ENCODE measurements at places on chromosomes 5 and 9. TPM values are rescaled to one million over a fixed set of nuclear protein-coding genes. Genes with fewer than 3 reads are reported as not detected.

GRCh38 chr5:9244417-9244816 is 301.5 kb downstream of the SEMA5A start:
- no peak overlapping the region for H3K4me3 ChIP-seq
- no peaks in the 10 kb centered on the region for H3K4me1 ChIP-seq
- no peak for DNase-seq
- H3K36me3 ChIP-seq = no peaks in the 10 kb centered on the region

DNA sequence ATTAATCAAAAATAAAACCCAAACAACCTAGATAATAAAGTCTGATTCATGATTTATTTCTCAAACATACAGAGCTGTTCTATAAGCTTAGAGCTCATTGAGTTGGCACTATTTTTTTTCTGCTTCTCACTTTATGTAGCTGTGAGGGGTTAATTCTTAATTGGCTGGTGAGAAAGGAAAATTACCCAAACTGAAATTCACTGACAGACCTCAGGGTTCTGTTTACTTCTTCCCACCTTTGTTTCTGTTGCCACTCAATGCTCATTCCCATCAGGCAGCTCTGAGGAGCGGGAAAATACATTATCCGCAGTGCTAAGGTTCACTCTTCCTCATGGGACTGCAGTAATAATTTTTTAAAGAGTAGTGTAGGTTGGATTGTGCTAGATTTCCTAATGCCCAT is 139.9 kb downstream of the KCTD16 start:
- no peaks in the 10 kb centered on the region for H3K36me3 ChIP-seq
- H3K4me1 ChIP-seq = no peaks in the 10 kb centered on the region
- DNase-seq = no peak
- H3K4me3 ChIP-seq = no peak overlapping the region

Gene TTC23L
- total RNA-seq = 0.33 TPM

GRCh38 chr9:71783120-71783523 is 14.8 kb upstream of the CEMIP2 start:
- no peak for DNase-seq
- no peaks in the 10 kb centered on the region for H3K36me3 ChIP-seq
- H3K27me3 ChIP-seq = no peaks in the 10 kb centered on the region
- peak overlapping the region; percentile 82 for H3K27ac ChIP-seq

DNA sequence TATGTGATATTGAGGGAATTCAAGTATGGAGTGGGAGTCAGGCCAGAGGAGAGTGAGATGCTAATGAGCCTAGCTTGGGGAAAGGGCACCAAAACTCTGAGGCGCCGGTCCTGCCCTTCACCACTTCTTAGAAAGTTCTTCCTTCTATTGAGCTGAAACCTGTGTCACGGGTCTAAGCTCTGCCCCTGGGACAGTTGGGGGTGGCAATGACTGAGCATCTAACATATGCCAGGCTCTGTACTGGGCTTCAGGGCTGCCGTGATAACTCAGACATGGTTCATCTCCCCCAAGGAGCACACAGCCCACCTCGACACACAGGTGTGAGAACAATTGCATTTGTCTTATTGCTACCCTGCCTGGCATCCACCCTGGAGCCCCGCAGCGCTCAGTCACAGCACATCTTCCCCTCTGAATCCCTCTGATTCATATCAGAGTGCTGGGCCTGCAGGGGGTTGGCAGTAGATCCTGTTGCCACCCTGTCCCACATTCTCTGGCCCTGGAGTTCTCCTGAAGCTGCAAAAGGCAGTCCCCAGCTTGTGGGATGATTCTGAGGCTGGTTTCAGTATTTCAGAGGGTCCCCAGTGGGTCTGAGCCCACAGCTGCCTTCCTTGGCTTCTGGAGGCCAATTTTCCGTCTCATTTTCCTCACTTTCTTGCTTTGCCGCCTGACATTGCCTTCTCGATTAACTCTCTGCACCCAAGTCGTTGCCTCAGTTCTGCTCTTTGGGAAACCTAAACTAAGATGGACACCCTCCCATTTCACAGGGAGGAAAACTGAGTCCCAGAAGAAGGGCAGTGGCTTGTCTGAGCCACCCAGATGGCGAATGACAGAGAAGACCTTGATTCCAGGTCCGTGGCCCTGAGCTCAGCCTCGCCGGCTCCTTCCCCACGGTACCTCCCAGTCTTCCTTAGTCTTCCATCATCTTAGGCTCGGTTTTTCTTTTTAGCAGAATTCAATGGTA is 42.5 kb downstream of the ALG2 start:
- no peak overlapping the region for H3K27ac ChIP-seq
- H3K4me3 ChIP-seq = no peak overlapping the region
- no peaks in the 10 kb centered on the region for H3K36me3 ChIP-seq

- no peaks in the 10 kb centered on the region for H3K36me3 ChIP-seq
- no peak for DNase-seq
- H3K4me3 ChIP-seq = no peak overlapping the region
- no peak overlapping the region for H3K27ac ChIP-seq
- no peaks in the 10 kb centered on the region for H3K27me3 ChIP-seq
Measured at GRCh38 chr5:7634837-7635236, 216.1 kb downstream of the CFAP90 start.

DNA sequence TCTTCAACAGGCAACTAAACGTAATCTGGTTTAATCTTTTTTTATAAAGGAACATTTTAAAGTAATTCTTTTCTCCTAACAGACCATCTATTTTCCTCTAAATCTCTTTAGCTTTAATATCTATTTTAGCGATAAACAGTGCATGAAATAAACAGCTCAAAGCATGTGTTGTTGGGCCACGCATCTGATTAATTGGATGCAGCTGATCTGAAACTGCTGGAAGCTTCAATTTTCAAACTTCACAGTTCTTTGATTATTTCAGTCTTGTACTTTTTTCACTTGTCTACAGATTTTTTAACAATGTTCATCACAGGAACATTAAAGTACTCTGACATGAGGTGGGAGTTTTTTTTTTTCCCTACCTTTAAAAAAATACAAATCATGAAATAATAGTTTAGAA is 443.6 kb downstream of the HCN1 start:
- DNase-seq = no peak
- H3K27me3 ChIP-seq = no peaks in the 10 kb centered on the region
- H3K4me1 ChIP-seq = no peaks in the 10 kb centered on the region
- H3K4me3 ChIP-seq = no peak overlapping the region
- no peak overlapping the region for H3K27ac ChIP-seq
- no peaks in the 10 kb centered on the region for H3K36me3 ChIP-seq

Gene SOHLH1
- total RNA-seq = not detected

Gene IL5
- total RNA-seq = not detected

Gene SLCO6A1
- total RNA-seq = 0.14 TPM

DNA sequence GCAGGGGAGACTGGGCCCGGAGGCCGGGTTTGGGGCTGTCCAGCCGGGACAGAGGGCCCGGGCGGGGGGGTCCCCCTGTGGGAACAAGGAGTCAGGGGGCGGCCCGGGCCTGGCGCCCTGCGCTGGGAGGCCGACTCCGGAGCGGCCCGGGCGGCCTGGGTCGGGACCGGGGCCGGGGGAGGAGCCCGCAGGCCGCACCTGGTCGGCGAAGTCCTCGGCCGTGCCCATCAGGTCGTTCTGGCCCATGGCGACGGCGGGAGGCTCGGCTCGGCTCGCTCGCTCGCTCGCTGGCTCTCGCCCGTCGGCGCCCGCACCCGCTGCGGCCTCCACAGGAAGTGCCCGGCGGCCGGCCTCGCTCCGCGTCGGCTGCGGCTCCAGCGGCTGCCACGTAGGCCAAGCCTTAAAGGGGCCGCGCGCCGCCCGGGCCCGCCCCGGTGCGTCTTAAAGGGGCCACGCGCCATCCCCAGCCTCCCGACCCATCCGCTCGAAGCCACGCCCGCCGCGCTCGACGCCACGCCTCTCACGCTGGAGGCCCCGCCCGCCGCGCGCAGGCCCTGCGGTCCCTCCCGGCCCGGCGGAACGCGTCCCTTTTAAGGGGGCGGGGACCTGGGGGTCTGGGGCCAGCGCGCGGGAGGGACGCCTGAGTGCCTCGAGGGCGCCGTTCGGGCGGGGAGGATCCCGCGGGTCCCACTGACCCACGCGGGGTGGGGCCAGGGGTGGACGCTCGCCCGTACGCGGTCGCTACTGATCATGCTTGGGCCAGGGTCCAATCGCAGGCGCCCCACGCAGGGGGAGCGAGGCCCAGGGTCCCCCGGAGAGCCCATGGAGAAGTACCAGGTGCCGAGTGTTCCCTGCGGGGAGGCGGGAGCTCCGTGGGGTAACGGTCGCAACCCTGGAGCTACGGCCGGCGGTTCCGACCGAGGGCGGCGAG is at the start of the genes STKLD1 and SURF4:
Gene STKLD1 (plus strand): TSS at position 643 of the 931 bp plus-strand sequence. CDS start 108 bp downstream, at position 751.
Gene SURF4 (minus strand): TSS at position 337 of the 931 bp plus-strand sequence. CDS start 91 bp downstream, at position 246.
- peak within 1 kb of the TSS; percentile 97 for H3K4me3 ChIP-seq
- no peaks in the 10 kb centered on the region for H3K27me3 ChIP-seq
- DNase-seq = peak; percentile 87
- H3K27ac ChIP-seq = peak within 1 kb of the TSS; percentile 90
- H3K4me1 ChIP-seq = peaks cover 46% of the 10 kb centered on the region

DNA sequence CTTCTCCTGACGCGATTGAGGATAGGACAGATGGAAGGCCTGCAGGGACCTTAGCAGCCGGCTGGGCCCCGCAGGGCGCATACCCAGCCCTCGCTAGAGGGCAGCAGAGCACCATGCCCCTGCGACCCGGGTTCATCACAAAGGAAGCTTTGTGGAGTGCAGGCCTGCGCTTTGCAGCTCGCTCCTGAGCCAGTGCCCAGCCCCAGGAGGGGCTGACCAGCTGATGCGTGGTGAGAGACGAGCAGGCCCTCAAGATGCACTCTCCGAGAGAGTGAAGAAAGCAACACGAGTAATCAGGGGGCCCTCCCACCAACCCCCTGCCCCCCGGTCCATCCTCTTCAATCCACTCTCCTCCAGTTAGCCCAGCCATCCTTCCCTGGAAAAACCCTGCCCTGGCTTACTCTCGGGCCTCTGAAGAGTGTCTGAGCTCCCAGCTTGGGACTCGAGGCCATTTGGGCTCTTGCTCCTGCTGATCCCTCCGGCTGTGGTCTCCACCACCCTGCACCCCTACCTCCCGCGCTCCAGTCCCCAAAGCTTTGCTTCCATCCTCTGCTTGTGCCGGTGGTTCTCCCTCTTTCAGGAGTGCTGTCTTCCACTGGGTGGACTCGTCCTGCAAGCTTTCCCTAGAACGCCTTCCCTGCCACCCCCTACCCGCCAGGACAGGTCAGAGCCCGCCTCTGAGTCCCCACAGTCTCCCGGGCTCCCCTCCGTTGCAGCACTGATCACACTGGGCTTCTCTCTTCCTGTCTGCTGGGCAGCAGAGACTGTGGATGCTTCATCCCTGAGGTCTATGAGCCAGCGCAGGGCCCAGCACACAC is 9.1 kb upstream of the KIF12 start:
- H3K27me3 ChIP-seq = no peaks in the 10 kb centered on the region
- peak; percentile 26 for DNase-seq
- no peaks in the 10 kb centered on the region for H3K36me3 ChIP-seq
- no peak overlapping the region for H3K4me3 ChIP-seq

Gene PCDHGB3
- total RNA-seq = 0.33 TPM

- no peak within 1 kb of the TSS for H3K27ac ChIP-seq
- H3K4me3 ChIP-seq = peak within 1 kb of the TSS; percentile 42
- no peak for DNase-seq
- peaks cover 22% of the 10 kb centered on the region for H3K4me1 ChIP-seq
- peaks cover 44% of the 10 kb centered on the region for H3K27me3 ChIP-seq
Measured at GRCh38 chr5:43191740-43192557, at the start of gene NIM1K. Gene NIM1K (plus strand): TSS chr5:43192225. CDS start chr5:43245776, 53,551 bp downstream.

GRCh38 chr5:172902497-172903472 is 56.4 kb upstream of the RPL26L1 start:
- peaks cover 69% of the 10 kb centered on the region for H3K36me3 ChIP-seq
- H3K27ac ChIP-seq = no peak overlapping the region
- no peaks in the 10 kb centered on the region for H3K27me3 ChIP-seq
- DNase-seq = no peak
- peaks cover 6% of the 10 kb centered on the region for H3K4me1 ChIP-seq
- no peak overlapping the region for H3K4me3 ChIP-seq

- H3K4me3 ChIP-seq = no peak overlapping the region
- H3K36me3 ChIP-seq = no peaks in the 10 kb centered on the region
- no peak overlapping the region for H3K27ac ChIP-seq
- no peaks in the 10 kb centered on the region for H3K4me1 ChIP-seq
- H3K27me3 ChIP-seq = no peaks in the 10 kb centered on the region
- DNase-seq = no peak
Measured at GRCh38 chr5:136210259-136210658, 17.3 kb upstream of the SMIM32 start.

Gene CA9
- total RNA-seq = 1.0 TPM

GRCh38 chr5:90483206-90483605 is 8.5 kb downstream of the POLR3G start:
- no peaks in the 10 kb centered on the region for H3K36me3 ChIP-seq
- H3K4me1 ChIP-seq = no peaks in the 10 kb centered on the region
- DNase-seq = no peak

Gene RNF208
- 0.09 TPM for total RNA-seq

DNA sequence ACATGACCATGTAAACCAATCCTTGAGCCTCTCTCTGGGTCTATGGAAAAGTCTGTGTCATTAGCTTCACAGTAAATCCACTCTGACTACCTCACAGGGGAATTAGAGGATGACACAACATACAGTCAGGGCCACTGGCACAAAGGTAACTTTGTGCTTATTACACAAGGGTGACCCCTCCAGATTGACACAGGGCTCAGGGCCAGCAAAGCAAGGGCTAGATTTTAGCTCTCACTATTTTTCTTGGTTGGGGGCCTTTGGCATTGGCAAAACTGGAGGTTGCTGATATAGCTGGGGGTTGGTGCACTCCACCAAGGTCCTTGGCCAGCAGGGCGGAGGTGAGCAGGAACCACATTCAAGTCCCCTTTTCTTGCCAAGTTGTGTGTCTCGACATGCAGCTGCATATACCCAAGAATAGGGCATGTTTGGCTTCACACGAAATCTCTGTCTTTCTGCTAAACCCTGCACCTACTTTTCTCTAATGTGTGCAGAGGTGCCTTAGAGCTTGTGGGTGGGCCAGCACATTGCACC is 15.2 kb upstream of the OSMR start:
- no peak for DNase-seq
- H3K27ac ChIP-seq = no peak overlapping the region
- H3K4me1 ChIP-seq = no peaks in the 10 kb centered on the region
- no peaks in the 10 kb centered on the region for H3K36me3 ChIP-seq
- H3K4me3 ChIP-seq = no peak overlapping the region
- no peaks in the 10 kb centered on the region for H3K27me3 ChIP-seq

Gene CDK5RAP2
- total RNA-seq = 27.3 TPM

Gene NOXA1
- total RNA-seq = 1.9 TPM

Measured in thymus (tissue), 14 donors.